ENCODE measurements at places on chromosomes 1 and 21.

GRCh38 chr1:13751458-13751871 is 51.5 kb downstream of the PRDM2 start:
- no peak for DNase-seq

GRCh38 chr1:200681231-200681630 is 11.5 kb upstream of the DDX59 start:
- no peak for DNase-seq

DNA sequence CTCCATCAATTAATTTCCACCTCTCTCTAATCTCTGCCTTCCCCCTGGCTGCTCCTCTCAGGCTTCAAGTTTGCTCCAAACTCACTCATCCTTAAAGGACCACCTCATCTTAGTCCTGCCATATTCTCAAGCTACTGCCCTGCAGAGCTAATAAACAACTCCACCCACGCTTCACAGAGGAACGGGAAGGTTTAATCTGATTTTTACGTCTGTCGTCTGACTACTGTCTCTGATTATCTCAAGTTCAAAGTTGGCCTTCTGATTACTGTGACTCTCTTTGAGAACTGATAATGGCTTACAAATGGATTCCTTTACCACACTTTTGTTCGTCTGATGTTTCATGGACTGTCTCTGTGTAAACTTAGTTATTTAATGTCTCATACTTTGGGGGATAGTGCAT is 7.6 kb upstream of the CPT2 start:
- DNase-seq = no peak

GRCh38 chr1:66383168-66383567 is 150.8 kb upstream of the SGIP1 start:
- DNase-seq = no peak

GRCh38 chr1:89725011-89725370 is 92.1 kb downstream of the LRRC8C start:
- DNase-seq = no peak

GRCh38 chr1:49102752-49103151 is 326.1 kb upstream of the BEND5 start:
- peak; percentile 0 for DNase-seq

GRCh38 chr1:62407398-62408009 is 29.3 kb upstream of the USP1 start:
- peak; percentile 55 for DNase-seq

DNA sequence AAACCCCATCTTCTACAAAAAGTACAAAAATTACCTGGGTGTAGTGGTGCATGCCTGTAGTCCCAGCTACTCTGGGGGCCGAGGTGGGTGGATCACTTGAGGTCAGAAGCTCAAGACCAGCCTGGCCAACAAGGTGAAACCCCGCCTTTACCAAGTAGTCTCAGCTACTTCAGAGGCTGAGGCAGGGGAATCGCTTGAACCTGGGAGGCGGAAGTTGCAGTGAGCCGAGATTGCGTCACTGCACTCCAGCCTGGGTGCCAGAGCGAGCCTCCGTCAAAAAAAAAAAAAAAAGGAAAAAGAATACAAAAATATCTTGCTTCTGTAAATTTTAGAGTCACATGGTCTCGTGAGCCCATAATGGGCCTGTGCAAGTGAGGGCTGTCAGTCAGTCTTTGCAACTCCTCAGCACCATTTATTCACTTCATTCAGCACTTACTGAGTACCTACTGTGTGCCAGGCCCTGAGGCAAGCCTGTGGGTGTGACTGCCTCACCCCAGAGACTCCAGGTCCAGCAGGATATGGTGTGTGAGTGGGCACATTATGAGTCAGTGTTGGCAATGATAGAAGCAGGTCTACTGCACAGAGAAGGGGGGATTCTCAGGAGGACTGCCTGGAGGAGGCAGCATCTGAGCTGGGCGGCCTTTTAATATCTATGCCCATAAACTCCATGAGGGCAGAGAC is 46.8 kb upstream of the TARDBP start:
- peak; percentile 25 for DNase-seq

- no peak for DNase-seq
Observed at GRCh38 chr1:14884614-14885175, 268.9 kb upstream of the TMEM51 start.

DNA sequence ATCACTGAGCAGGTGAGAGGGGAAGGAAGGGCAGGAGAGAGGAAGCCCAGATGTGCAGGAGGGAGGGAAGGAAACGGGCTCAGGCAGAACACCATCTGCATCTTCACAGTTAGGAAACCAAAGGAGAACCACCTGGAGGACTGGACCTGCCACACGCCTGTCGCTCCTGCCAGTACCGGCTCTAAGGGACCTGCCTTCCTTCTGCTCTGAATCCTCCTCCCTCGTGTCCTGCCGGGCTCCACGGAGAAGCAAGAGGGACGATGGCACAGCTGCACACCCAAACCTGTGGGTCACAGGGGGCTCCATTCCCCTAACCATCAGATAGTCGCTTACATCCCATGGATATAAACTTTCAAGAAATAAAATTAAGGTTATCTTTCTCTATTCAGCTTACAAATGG is 56.1 kb downstream of the TOR1AIP2 start:
- DNase-seq = no peak

DNA sequence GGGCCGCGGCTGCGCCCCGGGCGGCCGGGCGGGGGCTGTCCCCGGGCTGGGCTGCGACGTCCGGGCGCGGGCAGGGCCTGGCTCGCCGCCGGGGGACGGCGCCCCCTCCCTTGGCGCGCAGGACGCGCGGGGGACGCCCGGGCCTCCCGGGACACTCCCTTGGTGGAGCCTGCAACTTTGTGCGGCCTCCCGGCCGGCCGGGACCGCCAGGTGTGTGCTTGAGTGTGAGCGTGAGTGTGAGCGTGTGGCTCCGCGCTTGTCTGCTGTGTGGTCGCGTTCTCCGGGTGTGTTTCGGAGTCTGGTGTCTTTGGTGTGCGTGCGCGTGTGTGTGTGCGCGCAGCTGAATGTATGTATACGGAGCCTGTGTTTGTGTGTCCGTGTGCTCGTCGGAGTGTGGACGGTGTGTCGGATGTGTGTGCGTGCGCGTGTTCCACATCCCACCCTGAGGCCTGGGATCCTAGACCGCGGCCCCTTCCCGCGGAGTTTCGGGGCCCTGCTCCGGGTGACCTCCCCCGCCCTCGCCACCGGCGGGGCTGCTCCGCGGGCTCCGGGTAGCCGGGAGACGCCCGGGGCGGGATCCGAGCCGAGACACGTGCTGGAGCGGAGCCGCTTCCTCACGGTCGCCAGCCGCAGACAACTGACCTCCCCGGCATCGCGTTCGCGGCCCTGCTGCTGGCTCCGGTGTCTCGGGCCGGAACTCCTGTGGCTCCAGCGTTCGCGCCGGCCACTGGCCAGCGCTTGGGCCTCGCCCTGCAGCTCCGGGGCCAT is 1.7 kb downstream of the PTPRU start:
- DNase-seq = peak; percentile 18

DNA sequence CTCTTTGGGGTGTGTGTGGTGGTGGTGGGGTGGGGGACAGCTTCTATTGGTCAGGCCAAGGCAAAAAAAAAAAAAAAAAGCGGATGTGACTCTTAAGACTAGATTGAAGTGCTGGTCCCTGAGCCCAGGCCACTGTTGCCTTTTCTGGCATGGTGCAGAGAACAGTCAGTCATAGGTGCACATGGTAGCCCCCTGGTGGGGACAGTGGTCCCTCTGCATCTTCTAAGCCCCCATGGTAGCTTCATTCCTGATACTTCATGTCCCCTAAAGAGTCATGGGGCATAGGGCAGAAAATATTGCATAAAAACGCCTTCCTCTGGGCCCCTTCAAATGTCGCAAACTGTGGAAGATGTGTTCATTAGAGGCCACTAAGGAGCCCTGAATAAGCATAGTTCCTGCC is 371.8 kb downstream of the NPHP4 start:
- no peak for DNase-seq

GRCh38 chr1:107575226-107575625 is 389.8 kb downstream of the VAV3 start:
- no peak for DNase-seq

GRCh38 chr1:35210321-35211119 is 17.6 kb upstream of the SFPQ start:
- no peak for DNase-seq

GRCh38 chr1:93904228-93904627 is 5.0 kb downstream of the GCLM start:
- DNase-seq = peak; percentile 40

DNA sequence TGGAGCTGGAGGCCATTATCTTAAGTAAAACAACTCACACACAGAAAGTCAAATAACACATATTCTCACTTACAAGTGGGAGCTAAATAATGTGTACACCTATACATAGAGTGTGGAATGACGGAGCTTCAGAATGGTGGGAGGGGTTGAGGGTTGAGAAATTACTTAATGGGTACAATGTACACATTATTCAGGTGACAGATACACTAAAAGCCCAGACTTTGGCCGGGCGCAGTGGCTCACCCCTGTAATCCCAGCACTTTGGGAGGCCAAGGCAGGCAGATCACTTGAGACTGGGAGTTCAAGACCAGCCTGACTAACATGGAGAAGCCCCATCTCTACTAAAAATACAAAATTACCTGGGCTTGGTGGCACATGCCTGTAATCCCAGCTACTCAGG is 24.9 kb upstream of the LRIG2 start:
- DNase-seq = no peak

DNA sequence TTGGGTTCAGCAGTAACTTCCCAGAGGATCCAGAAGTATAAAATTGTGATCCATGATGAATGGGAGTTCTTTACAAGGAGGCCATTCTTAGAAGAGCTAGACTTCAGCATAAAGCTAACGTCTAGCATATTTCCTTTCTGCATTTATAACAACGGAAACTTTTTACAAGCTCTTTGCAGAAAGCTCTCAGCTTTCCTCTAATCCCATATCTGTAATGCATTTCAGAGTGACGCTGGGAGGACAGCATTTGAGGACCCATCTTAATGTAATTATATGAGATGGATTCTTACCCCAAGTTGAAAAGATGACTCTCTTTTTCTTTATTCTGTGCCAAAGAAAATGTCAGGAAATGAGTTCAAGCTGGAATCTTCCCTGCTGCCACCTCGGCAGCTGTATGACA is 132.0 kb upstream of the CACHD1 start:
- no peak for DNase-seq

DNA sequence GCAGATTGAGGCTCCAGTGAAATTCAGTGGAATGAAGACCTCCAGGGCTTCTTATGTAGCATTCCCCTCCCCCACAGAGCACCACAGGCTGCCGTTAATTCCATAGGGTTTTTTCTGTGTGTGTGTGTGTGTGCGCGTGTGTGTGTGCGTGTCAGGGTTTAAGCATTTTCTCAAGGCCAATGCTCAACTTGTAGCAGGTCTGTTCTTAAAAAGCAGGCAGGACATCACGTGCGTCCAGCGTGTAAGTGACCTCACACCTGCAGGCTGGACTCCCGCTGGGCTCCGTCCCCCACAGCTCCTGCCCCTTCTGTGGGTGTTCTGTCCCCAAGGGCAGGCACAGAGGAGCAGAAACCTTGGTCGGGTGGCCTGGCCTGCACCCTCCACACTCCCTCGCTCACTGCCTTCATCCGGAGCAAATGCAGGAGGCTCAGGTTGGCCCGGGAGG is 5.3 kb downstream of the PRDM16 start:
- DNase-seq = no peak

DNA sequence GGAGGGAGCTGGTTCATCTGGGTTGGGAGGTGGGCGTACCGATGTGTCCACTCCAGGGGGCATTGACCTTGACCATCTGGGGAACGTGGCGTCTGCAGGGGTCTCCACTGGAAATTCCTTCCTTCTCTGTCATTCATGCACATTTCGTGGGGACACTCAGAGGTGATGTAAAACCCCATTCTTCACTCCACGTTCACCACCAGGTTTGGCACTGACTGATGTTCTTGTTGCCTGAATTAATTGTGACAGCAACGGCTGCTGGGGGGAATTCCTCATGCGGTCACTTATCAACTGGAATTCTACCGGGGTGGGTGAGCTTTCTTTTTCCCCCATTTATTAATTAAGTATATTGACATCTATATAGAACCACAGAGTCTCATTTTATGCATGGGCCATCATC is 18.1 kb upstream of the POFUT2 start:
- DNase-seq = no peak

- no peak for DNase-seq
Observed at GRCh38 chr1:17031436-17031835, 19.7 kb upstream of the ATP13A2 start.

DNA sequence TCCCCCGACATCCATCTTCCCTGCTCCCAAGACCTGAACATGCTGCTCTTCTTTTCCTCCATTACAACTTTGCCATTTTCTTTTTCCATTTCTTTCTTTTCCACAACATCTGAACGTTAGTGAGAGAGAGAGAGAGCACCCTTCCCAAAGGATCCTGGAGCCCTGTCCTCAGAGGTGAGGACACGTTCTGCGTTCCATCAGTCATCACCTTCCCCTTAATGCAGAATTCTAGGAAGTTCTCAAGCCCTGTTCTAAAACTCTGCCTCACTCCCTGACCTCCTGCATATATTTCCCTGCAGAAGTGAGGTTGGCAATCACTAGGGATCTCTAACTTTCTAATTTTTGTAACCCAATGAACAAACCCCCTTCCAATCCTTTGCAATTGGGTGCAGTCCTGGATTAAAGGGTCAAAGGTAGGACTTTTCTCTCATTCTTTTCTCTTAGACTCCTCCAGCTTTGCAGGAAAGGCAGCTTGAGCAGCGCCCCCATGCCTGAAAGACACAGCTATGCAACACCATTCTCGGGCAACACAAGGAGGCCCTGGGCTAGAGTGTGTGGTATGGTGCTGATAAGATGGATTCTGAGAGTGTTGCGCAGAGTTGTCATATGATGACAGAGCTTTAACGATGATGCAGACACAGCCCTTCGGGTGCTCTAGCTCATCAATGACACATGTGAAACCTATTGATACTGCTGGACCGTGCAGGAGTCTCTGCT is 59.2 kb upstream of the TNR start:
- no peak for DNase-seq

GRCh38 chr1:107843989-107844388 is 121.0 kb downstream of the VAV3 start:
- DNase-seq = peak; percentile 24

DNA sequence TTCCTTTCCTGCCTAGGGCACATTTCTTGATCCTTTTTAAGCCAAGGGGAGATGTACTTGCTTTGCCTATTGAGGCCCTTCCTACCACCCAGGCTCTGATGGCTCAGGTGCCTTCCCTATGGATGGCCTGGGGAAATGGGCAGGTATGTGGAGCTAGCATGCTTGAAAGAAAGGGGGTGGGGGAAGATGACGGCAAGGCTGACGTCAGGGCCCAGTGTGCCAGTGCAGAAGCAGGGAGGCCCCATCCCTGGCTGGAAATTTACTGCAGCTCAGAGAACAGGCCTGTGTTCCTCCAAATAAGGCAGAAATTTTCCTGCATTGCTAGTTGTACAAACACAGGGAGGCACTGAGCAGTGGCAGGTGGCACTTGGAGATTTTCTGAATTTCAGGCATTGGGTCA is 453.2 kb upstream of the VAMP3 start:
- no peak for DNase-seq

GRCh38 chr1:68142036-68142435 is 90.3 kb downstream of the WLS start:
- no peak for DNase-seq

- DNase-seq = no peak
Observed at GRCh38 chr1:203807196-203807595, 11.8 kb downstream of the ZBED6 start.
